ENCODE measurements at places on chromosomes 3 and 15.

DNA sequence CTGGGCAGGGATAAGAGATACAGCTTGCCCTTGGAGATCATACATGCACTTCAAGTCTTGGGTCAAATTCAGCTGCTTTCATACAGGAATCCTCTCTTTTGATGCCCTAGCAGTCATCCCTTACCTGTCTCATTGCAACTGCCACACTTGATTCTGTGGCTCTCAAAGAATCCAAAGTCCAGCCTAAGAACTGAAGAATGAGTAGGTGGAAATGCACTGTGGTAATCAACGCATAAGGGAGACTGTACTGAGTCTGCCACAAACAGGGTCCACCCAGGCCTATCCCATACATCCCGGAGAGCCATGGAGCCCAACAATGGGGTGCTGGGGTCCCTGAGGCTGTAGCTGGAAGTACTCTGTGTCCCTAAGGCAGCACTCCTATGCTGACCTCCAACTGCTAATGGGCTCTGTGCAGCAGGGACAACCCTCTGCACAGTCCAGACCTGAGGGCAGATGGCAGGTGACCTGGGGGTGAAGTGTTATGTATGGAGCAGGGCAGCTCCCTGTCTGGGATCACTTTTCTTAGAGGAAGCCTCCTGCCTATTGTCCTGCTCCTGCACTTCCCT, 1.7 kb upstream of the VPS18 start:
- no peak for DNase-seq

DNA sequence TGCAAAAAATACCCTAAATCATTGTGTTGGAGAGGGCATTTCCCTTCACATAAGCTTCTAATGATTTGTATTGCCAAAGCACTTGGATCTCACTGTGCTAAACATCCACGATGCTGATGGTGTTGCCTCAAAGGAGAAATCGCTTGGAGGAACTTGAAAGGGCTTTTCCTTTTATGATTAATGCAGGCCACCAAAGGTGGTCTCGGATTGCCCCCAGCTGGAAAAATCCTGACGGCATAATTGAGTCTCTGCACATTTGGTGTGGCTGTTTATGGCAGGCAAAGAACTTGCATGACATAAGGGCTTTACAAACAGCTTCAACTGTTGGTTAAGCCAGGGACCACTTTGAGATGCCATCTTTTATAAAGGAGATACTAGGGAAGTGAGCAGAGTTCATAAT, 664.0 kb upstream of the ADAMTS9 start:
- no peak for DNase-seq

DNA sequence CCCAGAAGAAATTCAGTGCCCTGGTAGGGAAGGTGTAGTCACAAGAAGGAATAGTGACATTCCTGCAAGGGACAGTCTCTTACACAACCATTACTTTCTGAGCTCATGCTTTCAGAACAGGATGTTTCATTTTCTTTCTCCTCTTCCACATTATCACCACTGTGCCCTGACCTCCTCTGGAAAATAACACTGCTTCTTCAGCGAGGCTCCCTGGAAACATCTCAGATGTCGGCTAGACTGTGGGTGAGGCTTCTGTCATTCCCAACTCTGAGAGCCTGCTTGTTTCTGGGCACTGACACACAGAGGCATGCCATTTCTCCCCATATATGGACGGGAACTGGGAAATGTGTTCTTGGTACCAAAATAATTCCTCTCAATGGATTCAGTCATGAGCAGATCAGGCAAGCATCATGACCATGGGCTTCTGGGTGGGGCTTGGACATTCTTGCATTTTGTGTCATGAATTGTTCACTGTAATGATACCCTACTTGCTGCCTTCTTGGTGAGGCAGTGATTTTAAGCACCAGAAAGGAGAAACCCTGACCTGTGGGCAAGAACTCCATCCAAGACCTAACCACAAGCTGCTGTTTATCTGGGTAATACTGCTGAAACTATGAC, 14.3 kb upstream of the TNFAIP8L3 start:
- no peak for DNase-seq

- DNase-seq, result no peak
Observed at GRCh38 chr3:192706272-192706671, 21.1 kb downstream of the FGF12 start.

DNA sequence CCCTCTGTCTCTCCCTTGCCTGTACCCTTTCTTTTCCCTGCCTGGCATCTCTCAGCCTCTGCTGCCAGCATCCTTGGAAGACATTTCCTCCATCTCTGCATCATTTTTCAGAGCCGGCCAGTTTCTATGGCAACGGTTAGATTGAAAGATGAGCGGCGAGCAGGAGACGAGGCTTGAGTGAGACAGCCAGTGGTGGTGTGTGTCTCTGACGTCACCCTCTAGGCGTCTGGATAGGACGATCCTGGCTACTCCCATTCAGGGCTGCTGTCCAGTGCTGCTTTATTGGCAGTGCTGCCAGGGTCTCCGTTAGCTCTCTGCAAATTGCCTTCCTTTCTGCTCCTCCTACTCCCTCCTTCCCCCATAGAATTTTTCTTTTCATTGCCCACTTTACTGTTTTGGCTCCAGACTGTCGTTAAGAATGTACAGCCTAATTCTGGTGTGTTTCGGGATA, 57.9 kb downstream of the TRAK1 start:
- no peak for DNase-seq

DNA sequence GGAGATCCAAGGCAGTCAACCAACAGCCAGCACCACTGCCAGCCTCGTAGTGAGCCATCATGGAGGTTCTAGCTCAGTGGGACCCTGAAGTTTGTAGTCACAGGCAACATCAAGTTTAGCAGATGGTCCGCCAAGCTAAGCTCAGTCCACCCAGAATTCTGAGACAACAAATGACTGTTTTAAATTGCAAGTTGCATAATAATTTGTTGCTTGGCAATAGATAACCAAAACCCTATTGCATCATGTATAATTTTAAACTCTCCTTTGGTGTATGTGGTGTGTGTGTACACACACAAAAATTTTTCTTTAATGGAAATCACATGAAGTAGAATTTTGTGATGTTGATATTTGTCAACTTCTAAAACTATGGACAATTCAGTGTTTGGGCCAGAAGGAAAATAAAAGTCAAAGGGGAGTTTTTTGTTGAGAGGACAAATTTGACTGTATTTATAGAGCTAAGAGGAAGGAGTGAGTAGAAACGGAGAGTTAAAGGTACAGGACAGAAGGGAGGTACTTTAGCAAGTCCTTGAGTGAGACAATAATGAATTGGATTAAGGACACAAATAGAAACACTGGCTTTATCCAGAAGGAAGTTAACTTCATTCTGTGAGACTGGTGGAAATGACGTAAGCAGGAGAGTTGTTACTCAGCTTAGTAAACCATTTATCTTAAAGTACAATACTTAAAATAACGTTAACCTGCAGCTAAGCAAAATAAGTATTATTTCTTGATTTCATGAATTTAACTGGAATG, 83.6 kb downstream of the NCEH1 start:
- DNase-seq, result no peak

- DNase-seq, result peak; percentile 59
Observed at GRCh38 chr3:129278966-129279906, 566 bp downstream of the HMCES start.

- no peak for DNase-seq
Observed at GRCh38 chr3:42134867-42135464, 43.8 kb downstream of the TRAK1 start.

DNA sequence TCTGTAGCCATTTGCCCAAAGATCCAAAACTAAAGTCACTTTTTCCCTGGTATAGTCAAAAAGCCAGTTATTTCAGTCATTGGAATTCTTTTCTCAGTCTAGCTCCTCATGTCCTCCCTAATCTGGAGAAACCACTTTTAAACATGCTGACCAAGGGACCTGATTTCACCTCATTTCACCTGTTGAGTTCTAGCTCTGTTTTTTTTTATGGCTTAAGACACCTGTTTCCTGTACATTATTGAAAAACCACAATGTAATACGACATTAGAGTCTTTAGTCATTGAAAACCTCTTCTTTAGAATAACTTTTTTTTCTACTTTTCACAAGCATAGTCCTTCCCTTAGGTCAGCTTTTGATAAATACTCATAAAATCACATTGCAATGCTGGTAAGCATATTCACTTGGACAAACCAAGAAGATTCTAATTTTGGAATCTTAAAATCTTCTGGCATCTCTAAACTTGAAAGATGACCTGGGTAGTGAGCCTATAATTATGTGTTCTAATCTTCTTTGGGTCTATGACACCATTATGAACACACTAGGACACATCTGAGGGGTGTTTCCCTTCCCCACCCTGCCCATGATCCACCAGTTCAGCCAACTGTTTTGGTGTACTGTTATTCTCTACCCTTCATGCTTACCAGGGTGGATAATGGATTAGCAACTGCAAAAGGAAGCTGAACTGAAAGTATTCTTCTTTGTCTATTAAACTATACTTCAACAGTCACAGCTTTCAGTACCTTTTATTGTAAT, 103.5 kb upstream of the FXR1 start:
- DNase-seq, result peak; percentile 96

DNA sequence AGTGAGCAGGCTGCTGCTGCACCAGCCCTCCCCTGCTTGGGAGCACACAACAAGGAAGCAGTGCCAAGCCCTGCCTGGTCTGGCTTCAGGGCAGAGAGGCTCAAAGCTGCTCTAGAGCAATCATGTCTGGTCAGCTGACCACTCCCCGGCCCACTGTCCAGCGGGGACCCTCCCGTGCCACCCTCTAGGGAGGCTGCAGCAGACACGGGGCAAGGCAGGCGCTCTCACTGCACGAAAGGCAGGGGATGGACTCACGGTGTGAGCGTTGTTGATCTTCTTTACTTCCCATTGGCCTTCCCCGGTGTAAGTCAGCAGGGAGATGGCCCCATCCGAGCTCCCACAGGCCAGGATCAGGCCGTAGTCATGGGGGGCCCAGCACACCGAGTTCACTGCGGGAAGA, 9.2 kb downstream of the SEC13 start:
- DNase-seq, result no peak

DNA sequence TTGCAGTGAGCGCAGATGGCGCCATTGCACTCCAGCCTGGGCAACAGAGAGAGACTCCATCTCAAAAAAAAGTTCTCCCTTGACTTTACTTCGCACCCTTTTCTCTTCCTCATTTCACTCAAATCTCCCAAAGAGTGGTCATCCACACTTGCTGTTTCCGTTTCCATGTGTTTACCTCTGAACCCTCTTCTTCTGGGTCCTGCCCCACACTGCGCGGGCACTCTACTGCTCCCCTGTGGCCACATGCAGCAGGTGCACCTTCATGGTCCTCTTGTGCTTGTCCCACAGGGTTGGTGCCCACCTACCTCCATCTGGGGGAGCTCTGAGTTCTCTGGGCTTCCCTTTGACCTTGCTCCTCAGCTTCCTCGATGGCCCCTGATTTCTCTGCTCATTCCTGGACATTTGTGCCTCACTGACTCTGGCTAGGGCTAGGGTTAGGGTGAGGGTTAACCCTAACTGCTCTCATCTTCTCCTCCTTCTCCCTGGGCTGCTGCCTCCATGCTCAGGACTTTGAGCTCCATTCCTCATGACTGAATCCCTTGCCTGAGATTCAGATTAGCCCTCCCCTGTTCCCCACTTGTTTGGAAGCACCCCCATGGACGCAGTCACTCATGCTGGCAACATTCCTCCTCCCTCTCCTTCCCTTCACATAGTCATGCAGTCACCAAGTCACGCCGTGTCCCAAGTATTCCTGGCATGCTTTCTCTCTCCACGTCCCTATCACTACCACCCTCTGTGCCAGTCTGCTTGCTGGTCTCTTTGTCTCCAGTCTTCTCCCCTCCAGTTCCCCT, 26.6 kb upstream of the KY start:
- no peak for DNase-seq

DNA sequence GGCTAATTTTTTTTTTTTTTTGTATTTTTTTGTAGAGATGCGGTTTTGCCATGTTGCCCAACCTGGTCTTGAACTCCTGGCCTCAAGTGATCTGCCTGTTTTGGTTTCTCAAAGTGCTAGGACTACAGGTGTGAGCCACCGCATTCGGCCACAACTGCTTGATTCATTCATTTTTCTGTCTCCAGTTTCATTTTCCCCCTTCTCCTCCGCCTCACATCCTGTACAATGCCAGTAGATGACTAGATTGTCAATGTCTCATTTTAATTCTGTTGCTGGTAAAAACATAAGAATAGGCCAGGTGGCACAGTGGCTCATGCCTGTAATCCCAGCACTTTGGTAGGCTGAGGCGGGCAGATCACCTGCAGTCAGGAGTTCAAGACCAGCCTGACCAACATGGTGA, 12.0 kb upstream of the ZNF592 start:
- DNase-seq, result no peak

DNA sequence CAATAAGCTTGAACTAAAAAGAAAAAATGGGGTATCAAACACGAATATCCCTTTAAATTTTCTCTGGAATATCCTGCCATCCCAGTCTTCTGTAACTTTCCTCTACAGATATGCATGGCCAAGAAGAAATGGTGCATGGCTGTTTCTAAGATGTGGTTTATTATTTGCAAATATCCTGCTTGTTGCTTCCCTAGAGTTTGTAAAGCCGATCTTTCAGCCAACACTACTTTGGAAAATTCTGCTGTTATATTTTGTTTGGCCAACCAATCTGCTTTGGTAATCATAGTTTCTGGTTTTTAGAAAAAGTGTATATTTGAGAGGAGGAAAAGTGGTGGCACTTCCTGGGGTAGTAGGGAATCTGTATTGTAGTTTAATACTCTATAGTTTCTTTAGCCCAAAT, 13.9 kb downstream of the PHLDB2 start:
- DNase-seq, result no peak

DNA sequence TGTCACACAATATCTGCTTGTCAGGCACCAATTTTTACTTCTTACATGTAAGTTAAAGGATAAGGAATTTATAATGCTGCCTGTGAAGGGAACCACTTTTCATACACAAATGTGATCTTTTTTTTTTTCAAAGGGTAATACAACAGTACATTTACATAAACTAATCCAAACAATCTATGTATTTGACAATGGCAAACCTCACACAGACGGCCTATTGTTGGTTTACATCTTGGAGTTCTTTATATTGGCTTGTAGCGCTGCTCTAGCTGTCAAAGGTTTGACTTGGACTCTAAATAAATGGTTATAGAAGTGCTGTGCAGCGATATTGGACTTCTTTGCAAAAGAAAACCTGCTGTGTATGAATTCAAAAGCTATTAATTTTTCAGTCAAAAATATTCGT, 598.0 kb downstream of the FOXP1 start:
- DNase-seq, result no peak
